Dorsolateral prefrontal cortex (tissue), 122 donors: ENCODE measurements at places on chromosomes 16 and 17.

GRCh38 chr17:37092071-37092470 lies 143.3 kb downstream of the AATF start:
- no peak for DNase-seq

- DNase-seq, result no peak
These were observed 57.0 kb downstream of the NSRP1 start for GRCh38 chr17:30173649-30174048.

DNA sequence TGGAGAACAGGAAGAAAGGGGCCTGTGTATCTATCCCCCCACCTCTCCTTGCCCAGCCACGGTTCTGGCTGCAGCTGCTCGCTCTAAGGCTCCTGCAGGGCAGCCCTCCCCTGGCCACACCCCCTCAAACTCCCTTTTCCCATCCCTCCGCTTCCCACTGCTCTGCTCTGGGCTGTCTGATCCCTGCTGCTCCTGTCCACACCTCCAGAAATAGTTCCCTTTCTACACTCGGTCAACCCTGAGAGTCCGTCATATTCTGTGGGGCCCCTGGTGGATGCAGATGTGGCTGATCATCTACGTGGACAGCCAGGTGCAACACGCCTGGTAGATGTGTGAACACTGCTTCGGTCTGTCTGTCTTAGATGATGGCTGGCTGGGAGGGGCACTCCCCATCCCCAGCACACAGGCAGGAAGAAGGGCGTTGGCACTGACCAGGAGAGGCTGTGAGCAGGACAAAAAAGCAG lies 19.3 kb upstream of the KRT19 start:
- DNase-seq, result no peak

DNA sequence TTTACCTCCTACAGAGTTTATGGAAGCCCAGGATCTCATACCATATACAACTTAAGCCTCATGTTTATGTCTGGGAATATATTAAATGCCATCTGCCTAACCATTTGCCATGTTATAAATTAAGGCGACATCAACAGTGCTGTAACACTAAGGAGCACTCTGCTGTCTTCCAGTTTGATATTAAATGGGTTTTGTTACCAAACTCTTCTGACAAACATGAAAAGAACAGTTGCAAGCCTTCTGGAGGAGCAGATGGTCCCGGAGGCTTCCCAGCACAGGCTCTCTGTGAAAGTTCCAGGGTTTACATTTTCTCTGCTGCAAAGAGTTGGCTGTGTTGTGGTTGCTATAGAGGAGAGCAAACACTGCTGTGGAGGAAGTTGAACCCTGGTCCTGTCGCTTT lies 545.3 kb upstream of the SALL1 start:
- no peak for DNase-seq

- DNase-seq, result no peak
These were observed 65.4 kb downstream of the STH start for GRCh38 chr17:46064460-46064859.

DNA sequence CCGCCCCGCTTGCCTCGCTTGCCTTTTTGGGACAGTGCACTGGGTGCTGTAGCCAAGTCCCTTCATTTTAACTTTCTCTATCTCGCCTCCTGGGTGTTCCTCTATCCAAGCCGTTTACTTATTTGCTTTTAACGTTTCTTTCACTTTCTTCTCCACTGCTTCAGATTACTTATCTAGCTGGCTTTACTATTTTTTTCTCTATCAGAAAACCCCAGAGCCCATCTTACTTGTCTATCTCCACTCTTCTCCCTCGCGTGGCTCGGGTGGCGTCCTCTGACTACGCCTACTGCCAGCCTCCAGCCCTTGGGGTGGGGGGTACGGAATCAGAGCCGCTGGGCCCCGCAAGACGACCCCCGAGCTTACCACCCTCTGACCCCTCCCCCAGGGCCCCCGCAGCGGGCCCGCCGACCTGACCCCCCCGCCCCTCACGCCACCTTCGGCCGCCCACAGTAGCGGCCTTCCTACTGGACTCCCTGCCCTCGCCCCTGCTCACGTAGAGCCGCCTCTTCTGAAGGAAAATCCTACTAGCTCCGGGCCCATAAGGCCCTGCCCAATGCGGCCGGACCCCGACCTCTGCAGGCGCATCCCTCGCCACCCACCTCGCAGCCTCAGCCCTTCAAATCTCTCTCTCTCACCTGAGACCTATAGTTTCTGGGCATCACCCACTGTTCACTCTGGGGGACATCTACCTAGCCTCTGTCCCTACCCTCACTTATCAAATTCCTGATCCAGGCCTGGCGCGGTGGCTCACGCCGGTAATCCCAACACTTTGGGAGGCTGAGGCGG lies 1.0 kb upstream of the SLC12A4 start:
- no peak for DNase-seq

DNA sequence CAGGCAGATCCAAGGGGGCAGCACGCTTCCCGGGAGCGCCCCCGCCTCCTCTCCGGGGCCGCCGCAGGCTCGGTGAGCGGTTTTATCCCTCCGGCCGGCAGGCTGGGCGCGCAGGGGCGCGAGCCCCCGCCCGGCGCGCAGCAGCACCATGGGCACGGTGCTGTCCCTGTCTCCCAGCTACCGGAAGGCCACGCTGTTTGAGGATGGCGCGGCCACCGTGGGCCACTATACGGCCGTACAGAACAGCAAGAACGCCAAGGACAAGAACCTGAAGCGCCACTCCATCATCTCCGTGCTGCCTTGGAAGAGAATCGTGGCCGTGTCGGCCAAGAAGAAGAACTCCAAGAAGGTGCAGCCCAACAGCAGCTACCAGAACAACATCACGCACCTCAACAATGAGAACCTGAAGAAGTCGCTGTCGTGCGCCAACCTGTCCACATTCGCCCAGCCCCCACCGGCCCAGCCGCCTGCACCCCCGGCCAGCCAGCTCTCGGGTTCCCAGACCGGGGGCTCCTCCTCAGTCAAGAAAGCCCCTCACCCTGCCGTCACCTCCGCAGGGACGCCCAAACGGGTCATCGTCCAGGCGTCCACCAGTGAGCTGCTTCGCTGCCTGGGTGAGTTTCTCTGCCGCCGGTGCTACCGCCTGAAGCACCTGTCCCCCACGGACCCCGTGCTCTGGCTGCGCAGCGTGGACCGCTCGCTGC lies 832 bp downstream of the CDK5R1 start:
- DNase-seq, result no peak

DNA sequence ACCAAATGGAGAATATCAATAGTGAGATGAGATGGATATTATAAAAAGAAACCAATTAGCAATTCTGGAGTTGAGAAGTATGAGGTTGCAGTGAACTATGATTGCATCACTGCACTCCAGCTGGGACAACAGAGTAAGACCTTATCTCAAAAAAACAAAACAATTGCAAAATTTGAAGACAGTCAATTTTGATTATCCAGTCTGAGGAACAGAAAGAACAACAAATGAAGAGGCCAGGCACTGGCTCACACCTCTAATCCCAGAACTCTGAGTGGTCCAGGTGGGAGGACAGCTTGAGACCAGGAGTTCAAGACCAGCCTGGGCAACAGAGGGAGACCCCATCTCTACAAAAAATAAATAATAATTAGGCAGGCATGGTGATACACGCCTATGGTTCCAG lies 35.0 kb downstream of the USP32 start:
- DNase-seq, result no peak
